ENCODE measurements at places on chromosomes 3 and 15. TPM values are rescaled to one million over a fixed set of nuclear protein-coding genes. Genes with fewer than 3 reads are reported as not detected.

SLC2A2 gene
- not detected for total RNA-seq

GOLGA8G gene
- not detected for total RNA-seq

MESP2 gene
- 0.24 TPM for total RNA-seq

LTF gene
- not detected for total RNA-seq

CALML4 gene
- total RNA-seq = 7.2 TPM

HACD2 gene
- 33.9 TPM for total RNA-seq

FAM3D gene
- total RNA-seq = not detected

SEC11A gene
- total RNA-seq = 329 TPM

TTC21A gene
- 1.9 TPM for total RNA-seq

CSTA gene
- total RNA-seq = 0.75 TPM

ANKRD63 gene
- 0.46 TPM for total RNA-seq

A4GNT gene
- total RNA-seq = not detected

CRYBG3 gene
- total RNA-seq = 6.3 TPM

GOLGA6L4 gene
- total RNA-seq = 1.2 TPM

GXYLT2 gene
- 1.1 TPM for total RNA-seq

MORC1 gene
- not detected for total RNA-seq

CKMT1A gene
- total RNA-seq = 2.8 TPM

PARP15 gene
- total RNA-seq = not detected

ENTPD3 gene
- 0.03 TPM for total RNA-seq

HESX1 gene
- 0.27 TPM for total RNA-seq

CLDN11 gene
- total RNA-seq = 0.22 TPM

CD200R1 gene
- 0.12 TPM for total RNA-seq

FBN1 gene
- total RNA-seq = 6.0 TPM

SCAANT1 gene
- not detected for total RNA-seq

CACNA1D gene
- 1.2 TPM for total RNA-seq

BTLA gene
- total RNA-seq = not detected

CIDEC gene
- 88.8 TPM for total RNA-seq

GOLGA6A gene
- 0.12 TPM for total RNA-seq

CSPG4 gene
- 0.12 TPM for total RNA-seq

ADCY5 gene
- total RNA-seq = 0.54 TPM
